Right ventricle myocardium superior (tissue), 1 donor: ENCODE measurements at places on chromosomes 2 and 18. TPM values are rescaled to one million over a fixed set of nuclear protein-coding genes. Genes with fewer than 3 reads are reported as not detected.

GRCh38 chr18:48850822-48851598 lies 99.8 kb downstream of the SMAD7 start:
- DNase-seq = no peak

DNA sequence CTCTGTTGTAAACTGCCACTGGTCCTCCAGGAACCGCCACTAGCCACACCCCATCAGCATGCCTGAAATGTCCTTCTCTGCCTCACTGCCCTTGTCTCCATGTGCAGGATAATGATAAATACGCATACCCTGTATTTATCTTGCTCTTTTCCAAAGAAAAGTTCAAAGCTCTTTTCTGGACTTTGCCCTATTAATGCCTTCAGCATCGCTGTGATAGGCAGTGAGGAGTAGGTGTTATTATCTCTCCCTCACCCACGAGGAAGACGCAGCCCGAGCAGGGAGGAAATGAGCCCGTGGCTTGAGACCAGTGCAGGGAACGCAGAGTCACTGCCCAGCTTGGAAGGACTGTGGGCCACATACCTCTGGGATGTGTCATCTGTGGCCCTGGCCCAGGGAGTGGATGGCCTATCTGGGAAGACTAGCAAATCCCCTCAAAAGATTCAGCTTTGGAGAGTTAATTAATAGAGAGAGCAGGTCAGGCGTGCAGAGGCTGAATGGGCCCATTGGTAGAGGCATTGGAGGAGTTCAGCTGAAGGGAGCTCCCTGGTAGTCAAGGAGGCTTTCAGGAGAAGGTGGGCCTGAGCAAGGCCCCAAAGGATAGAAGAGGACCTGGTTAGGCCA lies 39.5 kb upstream of the MCFD2 start:
- peak; percentile 76 for DNase-seq

GRCh38 chr2:165462443-165462842 lies 7.1 kb upstream of the CSRNP3 start:
- no peak for DNase-seq

GRCh38 chr2:37688771-37689468 lies 17.5 kb upstream of the CDC42EP3 start:
- DNase-seq = no peak

- no peak for DNase-seq
These were observed 9.7 kb downstream of the RHBDD1 start for GRCh38 chr2:226845386-226846116.

DNA sequence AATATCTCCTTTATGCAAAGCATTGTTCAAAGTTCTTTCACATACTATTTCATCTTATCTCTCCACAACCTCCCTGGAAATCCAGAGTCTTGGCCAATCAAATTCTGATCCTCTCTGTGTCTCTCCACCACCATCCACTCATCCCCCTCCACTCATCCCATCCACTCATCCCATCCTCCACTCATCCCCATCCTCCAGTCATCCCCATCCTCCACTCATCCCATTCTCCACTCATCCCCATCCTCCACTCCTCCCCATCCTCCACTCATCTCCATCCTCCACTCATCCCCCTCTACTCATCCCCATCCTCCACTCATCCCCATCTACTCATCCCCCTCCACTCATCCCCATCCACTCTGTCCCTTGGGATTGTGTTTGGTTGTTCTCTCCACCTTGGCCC lies 101.1 kb downstream of the BCL2 start:
- no peak for DNase-seq

DNA sequence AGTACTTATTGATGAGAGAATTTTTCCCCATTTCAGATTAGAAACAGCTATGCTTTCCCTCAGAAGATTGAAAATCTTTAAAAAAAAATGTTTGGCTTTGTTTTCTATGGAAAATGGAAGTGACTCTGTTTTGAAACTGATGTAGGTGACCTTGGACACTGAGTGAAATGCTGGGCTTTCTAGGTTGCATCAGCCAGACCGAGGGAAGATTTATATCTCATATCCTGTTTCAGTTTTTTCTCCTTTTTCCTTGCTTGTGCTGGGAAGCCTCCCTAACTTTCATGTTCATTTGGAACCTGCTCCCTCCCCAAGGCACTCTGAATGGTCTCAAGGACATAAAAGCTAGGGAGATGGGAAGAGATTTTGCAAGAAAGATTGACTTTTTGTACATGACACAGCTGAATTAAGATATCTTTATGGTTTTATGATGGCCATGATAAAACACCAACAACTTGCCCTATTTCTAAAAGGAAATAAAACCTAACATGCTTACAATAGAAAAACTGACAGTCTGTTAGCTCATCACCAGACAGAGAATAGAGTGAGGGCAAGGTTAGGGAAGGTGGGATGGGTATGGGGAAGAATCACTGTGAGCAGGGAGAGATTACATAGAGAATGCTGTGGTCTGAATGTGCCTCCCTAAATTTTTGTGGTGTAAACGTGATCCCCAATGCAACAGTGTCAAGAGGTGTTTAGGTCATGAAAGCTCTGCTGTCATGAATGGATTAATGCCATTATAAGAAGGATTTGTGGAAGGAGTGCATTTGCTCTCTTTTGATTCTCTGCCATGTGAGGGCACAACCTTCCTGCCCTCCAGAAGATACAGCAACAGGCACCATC lies 249.7 kb downstream of the TPGS2 start:
- DNase-seq = no peak

- DNase-seq = no peak
These were observed 6.1 kb downstream of the STEAP3 start for GRCh38 chr2:119229716-119230115.

GRCh38 chr2:75375646-75376582 lies 176.6 kb upstream of the TACR1 start:
- no peak for DNase-seq

- no peak for DNase-seq
These were observed 653.5 kb upstream of the LRRTM4 start for GRCh38 chr2:78175645-78176044.

DNA sequence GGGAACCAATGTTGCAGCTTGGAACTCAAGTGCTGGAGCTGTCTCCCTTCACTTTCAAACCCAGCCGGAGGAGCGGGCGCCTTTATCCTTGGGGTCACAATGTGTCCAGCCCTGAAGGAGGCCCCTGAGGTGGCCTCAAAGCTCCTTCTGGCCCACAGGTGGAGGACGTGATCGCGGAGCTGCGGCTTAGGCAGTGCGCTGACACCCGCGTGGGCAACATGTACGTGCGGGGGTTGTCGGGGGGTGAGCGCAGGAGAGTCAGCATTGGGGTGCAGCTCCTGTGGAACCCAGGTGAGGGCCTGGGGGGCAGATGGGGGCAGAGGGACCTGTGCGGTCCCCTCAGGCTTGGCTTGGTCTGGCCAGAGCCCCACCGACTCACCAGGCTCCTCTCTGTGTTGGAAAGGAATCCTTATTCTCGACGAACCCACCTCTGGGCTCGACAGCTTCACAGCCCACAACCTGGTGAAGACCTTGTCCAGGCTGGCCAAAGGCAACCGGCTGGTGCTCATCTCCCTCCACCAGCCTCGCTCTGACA lies 13.5 kb downstream of the ABCG8 start:
- DNase-seq = no peak

DNA sequence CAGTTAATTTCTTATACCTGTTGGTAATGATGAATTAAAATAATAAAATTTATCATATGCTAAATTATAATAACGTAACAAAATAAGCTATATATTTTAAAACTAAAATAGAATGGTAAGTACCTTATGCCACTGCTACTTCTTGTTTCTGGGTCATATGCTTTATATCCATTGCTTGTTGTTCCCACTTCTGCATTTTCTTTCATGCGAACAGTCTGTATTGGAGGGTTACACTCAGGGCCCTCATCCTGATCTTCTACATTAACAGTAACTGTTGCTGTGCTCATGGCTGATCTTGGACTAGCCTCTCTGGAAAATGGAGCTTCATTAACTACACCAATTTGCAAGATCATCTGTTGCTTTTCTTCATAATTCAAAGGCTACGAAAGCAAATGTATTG lies 22.2 kb downstream of the DSC2 start:
- no peak for DNase-seq

DNA sequence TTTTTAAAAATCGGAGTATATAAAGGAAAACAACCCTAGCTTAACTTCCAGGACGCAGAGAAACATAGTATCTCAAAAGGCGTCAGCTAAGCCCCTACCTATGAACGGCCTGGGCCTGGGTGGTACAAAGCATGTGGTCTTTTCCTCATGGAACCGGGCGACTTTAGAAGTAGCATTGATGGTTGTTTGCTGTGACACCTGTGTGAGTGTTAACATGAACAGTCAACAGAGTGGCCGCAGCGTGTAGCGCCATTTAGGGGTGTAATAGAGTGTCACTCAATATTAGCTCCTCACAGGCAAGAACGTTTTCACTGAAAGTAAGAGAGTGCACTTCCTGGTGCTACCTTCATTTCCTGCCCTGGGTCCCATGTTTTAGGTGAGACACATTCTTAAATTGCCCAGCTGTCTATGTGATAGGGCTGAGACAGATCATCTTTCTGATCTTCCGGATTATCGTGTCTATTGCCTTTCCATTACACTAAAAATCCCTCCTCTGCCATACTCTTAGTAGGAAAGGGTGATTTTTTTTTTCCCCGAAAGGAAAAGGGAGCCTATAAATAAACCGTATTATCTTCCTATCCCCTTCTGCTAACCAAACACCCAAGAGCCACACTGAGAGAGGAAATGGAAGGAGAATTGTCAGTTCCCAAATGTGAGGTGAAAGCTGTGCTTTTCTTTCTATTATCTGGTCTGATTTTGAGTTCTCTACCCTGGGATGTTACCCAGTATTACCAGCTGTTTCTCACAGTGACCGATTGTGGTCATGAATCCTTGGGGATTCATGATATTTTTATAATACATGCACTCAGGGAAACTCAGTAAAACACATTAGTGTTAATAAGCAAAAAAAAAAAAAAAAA lies 1.3 kb downstream of the GORASP2 start:
- DNase-seq = no peak

- DNase-seq = no peak
These were observed 141.0 kb downstream of the MAP2 start for GRCh38 chr2:209564816-209565215.

- no peak for DNase-seq
These were observed 9.6 kb downstream of the RRM2 start for GRCh38 chr2:10132043-10132575.

DNA sequence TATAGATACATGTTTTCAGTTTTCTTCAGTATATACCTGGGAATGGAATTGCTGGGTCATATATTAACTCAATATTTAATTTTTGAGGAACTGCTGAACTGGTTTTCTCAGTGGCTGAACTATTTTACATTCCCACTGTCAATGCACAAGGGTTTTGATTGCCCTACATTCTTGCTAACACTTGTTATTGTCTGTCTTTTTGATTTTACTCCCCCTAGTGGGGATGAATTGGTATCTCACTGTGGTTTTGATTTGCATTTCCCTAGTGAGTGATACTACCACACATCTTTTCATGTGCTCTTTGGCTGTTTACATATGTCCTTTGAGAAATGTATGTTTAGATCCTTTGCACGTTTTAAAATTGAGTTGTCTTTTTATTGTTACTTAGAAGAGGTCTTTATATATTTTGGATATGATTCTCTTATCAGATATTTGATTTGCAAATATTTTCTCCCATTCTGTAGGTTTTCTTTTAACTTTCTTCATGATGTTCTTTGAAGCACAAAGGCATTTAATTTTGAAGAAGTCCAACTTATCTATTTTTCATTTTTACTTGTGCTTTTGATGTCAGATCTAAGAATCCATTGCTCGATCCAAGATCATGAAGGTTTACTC lies 36.2 kb downstream of the ASB1 start:
- no peak for DNase-seq

DNA sequence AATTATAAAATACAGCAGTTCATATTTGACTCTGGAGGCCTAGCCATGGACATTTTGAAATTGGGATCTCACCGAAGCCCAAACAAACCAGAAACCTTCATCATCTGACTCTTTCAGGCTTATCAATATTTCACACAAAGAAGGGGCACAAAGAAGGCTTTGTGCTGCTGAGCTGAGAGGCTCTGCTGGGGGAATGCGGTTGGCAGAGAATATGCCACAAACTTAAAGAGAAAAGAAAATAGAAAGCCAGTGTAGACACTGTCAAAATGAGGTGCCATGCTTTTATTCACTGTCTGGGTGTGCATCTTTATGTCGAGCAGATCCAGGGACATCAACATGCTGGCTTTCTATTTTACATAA lies 162.6 kb downstream of the QPCT start:
- DNase-seq = no peak

- DNase-seq = no peak
These were observed 41.4 kb downstream of the PDK1 start for GRCh38 chr2:172597176-172597842.

DNA sequence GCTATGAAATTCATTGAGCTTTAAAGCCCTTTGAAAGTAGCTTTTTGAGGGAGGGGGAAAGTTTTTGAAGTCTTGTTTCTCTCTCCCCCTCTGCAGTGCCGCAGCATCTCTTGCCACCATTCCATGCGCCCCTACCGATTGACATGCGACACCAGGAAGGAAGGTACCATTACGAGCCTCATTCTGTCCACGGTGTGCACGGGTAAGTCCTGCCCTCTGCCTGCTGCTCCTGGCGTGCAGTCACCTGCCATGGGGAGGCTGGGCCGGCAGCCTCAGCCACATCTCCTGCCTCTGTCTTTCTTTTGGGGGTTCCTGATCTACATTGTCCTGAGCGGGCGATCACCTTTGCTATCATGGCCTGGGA lies 191.6 kb downstream of the GLI2 start:
- no peak for DNase-seq

- DNase-seq = no peak
These were observed 159.5 kb downstream of the MYT1L start for GRCh38 chr2:2171624-2172023.

DNA sequence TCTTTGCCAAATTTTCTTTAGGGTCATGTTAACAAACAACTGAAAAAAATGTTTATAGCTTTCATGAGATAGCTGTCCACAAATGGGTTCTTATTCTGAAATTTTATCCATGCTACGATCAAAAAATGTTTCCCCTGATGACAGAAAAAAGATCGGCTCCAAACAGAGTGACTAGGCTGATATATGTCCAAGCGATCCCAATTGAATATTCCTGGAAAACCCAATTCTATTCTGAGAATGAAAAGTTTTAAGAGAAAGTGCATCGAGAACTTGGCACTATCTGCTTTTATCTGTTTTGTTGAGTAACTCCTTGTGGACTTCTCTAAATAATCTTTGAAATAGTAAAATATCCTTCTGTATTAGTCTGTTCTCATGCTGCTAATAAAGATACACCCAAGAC lies 19.1 kb downstream of the KCNE4 start:
- DNase-seq = no peak

DNA sequence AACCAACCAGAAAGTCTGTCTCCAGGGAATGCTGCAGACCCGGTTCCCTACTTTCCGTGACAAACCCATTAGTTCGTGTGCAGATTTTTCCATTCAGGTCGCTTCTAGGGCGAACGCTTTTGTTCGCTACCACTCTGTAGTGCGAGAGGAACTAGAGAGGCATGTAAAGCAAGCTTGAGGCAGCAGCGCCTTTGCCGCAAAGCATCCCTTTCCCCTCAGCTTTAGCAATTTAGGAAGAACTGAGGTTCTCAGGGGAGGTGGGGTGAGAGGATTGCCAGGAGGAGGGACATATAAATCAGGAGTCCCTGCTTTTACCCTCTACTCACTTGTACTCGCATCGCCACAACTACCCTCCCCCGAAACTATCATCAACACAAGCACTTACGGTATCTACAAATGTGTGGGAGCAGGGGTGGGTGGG lies 748 bp upstream of the ZNF804A start:
- DNase-seq = peak; percentile 44

The KCNE4 gene
- total RNA-seq = 3.2 TPM

The MYOM1 gene
- total RNA-seq = 608 TPM

The ALPI gene
- not detected for total RNA-seq

The CCT4 gene
- 96.0 TPM for total RNA-seq
